ENCODE measurements at places on chromosomes 7 and 10.

- no peak overlapping the region for H3K27ac ChIP-seq
- no peaks in the 10 kb centered on the region for H3K4me1 ChIP-seq
- H3K4me3 ChIP-seq, result no peak overlapping the region
- DNase-seq, result no peak
- H3K36me3 ChIP-seq, result no peaks in the 10 kb centered on the region
Measured at GRCh38 chr7:91784469-91784868, 96.0 kb downstream of the MTERF1 start.

GRCh38 chr7:106504207-106504606 is 156.8 kb downstream of the CCDC71L start:
- no peak overlapping the region for H3K27ac ChIP-seq
- H3K4me3 ChIP-seq, result no peak overlapping the region
- no peaks in the 10 kb centered on the region for H3K4me1 ChIP-seq
- no peaks in the 10 kb centered on the region for H3K36me3 ChIP-seq
- no peaks in the 10 kb centered on the region for H3K27me3 ChIP-seq

DNA sequence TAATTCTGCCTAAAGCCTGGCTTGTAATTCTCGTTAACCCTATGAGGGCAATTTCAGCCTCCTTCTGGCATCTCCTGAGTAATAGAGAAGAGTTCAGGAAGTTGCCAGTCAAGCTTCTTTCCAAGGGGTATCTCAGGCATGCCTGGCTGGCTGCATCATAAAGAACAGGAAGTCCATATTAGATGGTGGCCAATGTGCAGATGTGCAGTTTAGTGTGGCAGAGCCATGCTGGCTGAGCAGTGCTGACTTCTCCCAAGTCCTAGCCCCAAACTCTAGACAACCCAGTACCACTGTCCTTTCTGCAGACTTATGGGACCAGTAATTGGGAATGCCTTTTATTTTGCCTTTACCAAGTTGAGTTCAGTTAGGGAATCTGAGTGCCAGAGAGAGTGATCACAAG is 517.9 kb downstream of the GALNT17 start:
- no peak overlapping the region for H3K4me3 ChIP-seq
- no peak for DNase-seq
- peaks cover 28% of the 10 kb centered on the region for H3K36me3 ChIP-seq
- peaks cover 2% of the 10 kb centered on the region for H3K4me1 ChIP-seq

- H3K4me3 ChIP-seq, result no peak overlapping the region
- no peak overlapping the region for H3K27ac ChIP-seq
- no peaks in the 10 kb centered on the region for H3K4me1 ChIP-seq
- DNase-seq, result no peak
- H3K36me3 ChIP-seq, result no peaks in the 10 kb centered on the region
Measured at GRCh38 chr7:80659120-80660055, 20.9 kb downstream of the CD36 start.

DNA sequence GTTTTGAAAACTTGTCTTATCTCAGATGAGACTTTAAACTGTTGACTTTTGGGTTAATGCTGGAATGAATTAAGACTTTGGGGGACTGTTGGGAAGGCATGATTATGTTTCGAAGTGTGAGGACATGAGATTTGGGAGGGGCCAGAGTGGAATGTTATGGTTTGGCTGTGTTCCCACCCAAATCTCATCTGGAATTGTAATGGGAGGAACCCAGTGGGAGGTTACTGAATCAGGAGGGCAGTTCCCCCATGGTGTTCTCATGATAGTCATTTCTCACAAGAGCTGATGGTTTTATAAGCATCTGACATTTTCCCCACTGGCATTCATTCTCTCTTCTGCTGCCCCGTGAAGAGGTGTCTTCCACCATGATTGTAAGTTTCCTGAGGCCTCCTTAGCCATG is 13.8 kb upstream of the POT1 start:
- H3K36me3 ChIP-seq, result 0 out of 2 replicates have a peak, but pooled peaks cover 3% of the 10 kb centered on the region
- no peak overlapping the region for H3K27ac ChIP-seq
- no peak overlapping the region for H3K4me3 ChIP-seq
- H3K27me3 ChIP-seq, result no peaks in the 10 kb centered on the region
- DNase-seq, result no peak

DNA sequence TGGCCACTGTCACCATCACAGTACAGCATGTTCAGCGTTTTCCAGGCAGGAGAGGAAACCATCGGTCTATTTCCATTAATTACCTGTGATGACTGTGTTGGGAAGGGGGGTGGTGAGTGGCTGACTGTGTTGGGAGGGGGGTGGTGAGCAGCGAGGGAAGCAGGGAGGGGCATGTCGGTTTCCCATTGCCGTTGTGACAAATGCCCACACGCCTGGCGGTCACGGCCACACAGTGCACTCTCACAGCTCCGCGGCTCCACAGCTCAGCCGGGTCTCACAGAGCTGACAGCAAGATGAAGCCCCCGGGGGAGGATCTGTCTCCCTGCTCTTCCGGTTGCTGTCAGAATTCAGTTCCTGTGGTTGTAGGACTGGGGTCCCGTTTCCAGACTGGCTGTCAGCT is 39.0 kb downstream of the AP5Z1 start:
- H3K36me3 ChIP-seq, result no peaks in the 10 kb centered on the region
- DNase-seq, result no peak
- no peak overlapping the region for H3K4me3 ChIP-seq
- H3K27me3 ChIP-seq, result no peaks in the 10 kb centered on the region
- H3K27ac ChIP-seq, result no peak overlapping the region

GRCh38 chr10:110006358-110007160 is 1.2 kb upstream of the ADD3 start:
- no peaks in the 10 kb centered on the region for H3K36me3 ChIP-seq
- no peak overlapping the region for H3K27ac ChIP-seq
- peaks cover 13% of the 10 kb centered on the region for H3K4me1 ChIP-seq
- no peaks in the 10 kb centered on the region for H3K27me3 ChIP-seq

DNA sequence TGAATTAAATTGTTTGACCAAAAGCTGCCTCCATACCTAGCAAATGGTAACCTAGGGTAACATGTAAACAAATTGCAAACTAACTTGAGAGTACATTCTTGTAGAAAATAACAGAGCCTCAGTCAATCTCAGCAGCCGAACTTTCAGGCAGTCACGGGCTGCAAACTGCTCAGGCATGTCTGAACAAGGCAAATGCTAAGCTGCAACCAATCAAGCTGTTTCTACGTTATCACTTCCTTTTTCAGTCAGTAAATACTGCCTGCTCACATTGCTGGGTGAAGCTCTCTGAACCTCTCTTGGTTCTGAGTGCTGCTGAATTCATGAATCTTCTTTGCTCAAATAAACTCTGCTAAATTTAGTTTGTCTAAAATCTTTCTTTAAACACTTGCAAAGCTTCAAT is 1212.4 kb downstream of the SORCS1 start:
- no peak overlapping the region for H3K4me3 ChIP-seq
- H3K27me3 ChIP-seq, result no peaks in the 10 kb centered on the region
- H3K4me1 ChIP-seq, result no peaks in the 10 kb centered on the region
- peak; percentile 46 for DNase-seq

GRCh38 chr10:47165711-47166404 is 134.1 kb upstream of the GDF10 start:
- no peak overlapping the region for H3K27ac ChIP-seq
- H3K27me3 ChIP-seq, result no peaks in the 10 kb centered on the region
- no peaks in the 10 kb centered on the region for H3K4me1 ChIP-seq
- H3K36me3 ChIP-seq, result peaks cover 18% of the 10 kb centered on the region
- no peak overlapping the region for H3K4me3 ChIP-seq

DNA sequence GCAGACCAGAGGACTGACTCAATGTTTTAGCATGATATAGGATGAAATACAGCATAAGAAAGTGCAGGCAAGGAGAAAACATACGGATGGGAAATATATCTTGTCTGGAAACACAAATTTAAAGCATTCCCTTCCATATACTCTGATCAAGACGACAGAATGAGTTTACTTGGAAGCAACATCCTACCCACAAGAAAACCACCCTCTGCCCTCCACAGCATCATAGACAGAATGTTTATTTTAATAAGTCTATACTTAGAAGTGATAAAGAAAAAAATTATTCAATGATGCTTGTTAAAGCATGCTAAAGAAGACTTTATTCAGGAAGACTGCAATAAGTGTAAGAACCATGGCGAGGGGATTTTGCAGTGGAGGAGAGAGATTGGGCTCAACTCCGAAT is 32.4 kb upstream of the HIBADH start:
- DNase-seq, result no peak
- no peaks in the 10 kb centered on the region for H3K36me3 ChIP-seq

DNA sequence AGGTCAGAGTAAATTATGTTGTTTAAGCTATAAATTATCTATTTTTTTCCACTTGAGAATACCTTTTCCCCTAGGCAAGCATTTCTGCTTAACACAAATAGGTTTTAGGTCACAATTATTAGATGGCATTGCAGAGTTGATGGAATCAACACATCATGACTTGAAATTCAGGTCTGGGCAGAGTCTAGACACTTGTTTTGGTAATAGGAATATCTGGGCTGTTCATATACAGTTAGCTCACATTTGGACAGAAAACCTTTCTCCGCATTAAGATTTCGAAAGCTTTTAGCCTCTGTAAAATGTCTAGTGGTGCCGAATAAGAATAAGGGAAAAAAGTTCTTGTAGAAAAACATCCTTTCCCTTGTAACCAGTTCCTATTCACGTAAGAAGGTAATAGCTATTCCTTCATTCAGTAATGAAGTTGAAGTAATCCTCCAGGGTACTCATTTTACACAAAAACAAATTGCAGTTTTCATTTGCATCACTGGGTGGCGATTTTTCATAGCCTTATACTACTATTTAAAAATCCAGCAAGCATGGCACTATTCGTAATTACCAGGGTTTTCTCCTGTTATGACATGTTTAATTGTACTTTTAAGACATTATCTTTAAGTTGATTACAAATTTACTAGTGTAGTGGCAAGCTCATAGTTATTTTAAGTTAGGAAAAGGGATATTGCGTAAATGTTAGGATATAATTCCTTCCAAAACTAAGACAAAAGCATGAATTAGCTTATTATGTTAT is 37.0 kb downstream of the RPA3 start:
- no peaks in the 10 kb centered on the region for H3K4me1 ChIP-seq
- H3K27ac ChIP-seq, result no peak overlapping the region
- DNase-seq, result no peak
- peaks cover 6% of the 10 kb centered on the region for H3K36me3 ChIP-seq
- H3K27me3 ChIP-seq, result no peaks in the 10 kb centered on the region

GRCh38 chr10:32114508-32114907 is 58.3 kb upstream of the KIF5B start:
- no peak overlapping the region for H3K4me3 ChIP-seq
- H3K27ac ChIP-seq, result no peak overlapping the region
- no peaks in the 10 kb centered on the region for H3K27me3 ChIP-seq
- H3K36me3 ChIP-seq, result no peaks in the 10 kb centered on the region

DNA sequence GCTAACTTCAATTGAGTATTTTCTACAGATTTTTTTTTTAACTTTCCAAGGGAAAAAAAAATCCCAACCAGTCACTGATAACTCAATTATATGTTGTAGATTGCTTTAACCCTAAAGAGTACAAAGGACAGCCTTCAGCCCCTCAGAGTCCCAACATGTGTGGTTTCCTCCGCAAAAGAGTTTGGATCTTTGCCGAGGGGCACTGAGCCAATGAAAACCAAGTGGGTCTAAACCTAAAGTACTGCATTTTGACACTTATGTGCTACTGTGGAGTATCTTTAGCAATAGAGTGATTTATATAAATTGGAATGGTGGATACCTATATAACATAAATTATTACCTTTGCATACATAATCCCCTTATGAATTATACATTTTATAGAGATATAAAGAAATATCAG is 91.5 kb downstream of the SEMA3D start:
- H3K36me3 ChIP-seq, result no peaks in the 10 kb centered on the region
- DNase-seq, result no peak
- H3K4me3 ChIP-seq, result no peak overlapping the region
- no peak overlapping the region for H3K27ac ChIP-seq
- no peaks in the 10 kb centered on the region for H3K27me3 ChIP-seq
- H3K4me1 ChIP-seq, result no peaks in the 10 kb centered on the region

DNA sequence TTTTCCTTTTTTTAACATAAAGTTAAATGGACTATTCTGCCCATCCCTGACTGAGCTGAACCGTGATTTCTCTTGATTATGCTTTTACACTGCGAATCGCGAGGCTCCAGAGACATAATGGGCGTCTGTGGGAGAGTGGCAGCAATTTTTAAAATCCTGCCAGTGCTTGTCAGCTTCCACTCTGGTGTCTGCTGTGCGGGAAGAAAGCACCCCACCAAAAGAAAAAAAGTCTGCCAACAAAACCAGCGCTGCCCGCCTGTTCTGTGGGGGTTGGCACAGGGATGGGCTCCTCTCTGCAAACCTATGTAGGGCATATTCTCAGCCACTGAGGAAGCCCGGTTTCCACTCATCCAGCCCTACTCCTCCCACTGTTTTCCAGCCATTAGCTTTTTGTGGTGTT is 592.3 kb upstream of the GALNT17 start:
- H3K4me3 ChIP-seq, result no peak overlapping the region
- no peak for DNase-seq
- H3K36me3 ChIP-seq, result no peaks in the 10 kb centered on the region
- no peak overlapping the region for H3K27ac ChIP-seq
- peaks cover 3% of the 10 kb centered on the region for H3K4me1 ChIP-seq

DNA sequence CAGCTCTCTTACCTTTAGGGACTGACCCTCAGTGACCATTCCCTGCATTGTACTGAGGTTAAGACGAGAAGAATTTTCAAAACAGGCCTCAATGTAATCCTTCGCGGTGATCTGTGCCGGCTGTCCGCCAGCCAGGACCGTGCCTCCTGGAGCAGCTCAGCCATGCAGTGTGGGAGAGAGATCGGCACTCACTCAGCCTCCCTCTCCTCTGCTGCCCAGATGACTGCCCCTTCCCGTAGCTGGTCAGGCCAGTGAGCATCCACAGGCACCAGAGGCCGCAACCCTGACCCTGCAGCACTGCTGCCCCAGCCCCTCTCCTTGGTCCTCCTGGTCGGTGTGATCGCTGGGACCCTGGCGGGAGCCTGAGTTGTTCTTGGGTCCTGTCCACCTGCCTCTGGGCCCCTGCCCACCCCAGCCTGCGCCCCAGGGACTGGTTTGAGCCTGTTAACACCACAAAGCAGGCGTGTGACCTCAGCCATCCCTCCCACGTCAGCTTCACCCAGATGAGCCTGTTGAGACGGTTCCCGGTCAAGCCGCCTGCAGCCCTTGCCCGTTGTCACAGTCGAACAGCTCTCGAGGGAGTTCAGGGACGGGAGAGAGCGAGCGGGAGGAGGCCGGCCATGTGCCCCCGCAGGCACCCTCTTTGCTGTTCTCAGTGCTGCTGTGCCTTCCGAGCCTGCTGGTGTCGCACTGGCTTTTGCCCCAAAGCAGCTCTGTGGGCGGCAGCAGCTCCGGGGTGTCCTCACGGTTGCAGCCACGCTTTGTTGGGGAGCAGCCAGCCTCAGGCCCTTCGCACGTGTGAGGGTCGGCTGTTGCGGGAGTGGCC is 37.2 kb downstream of the NKX6-2 start:
- no peak for DNase-seq
- H3K36me3 ChIP-seq, result peaks cover 2% of the 10 kb centered on the region
- H3K27ac ChIP-seq, result no peak overlapping the region
- H3K4me1 ChIP-seq, result no peaks in the 10 kb centered on the region
- H3K4me3 ChIP-seq, result no peak overlapping the region

GRCh38 chr7:73809467-73809951 is 21.3 kb upstream of the CLDN4 start:
- peaks cover 2% of the 10 kb centered on the region for H3K4me1 ChIP-seq
- no peak overlapping the region for H3K4me3 ChIP-seq

- H3K27ac ChIP-seq, result no peak overlapping the region
- peaks cover 6% of the 10 kb centered on the region for H3K36me3 ChIP-seq
- no peak for DNase-seq
- H3K4me1 ChIP-seq, result no peaks in the 10 kb centered on the region
Measured at GRCh38 chr10:87508837-87509236, 4.1 kb downstream of the MINPP1 start.

GRCh38 chr7:133530682-133531081 is 277.8 kb downstream of the EXOC4 start:
- no peak for DNase-seq
- H3K4me3 ChIP-seq, result no peak overlapping the region
- no peaks in the 10 kb centered on the region for H3K4me1 ChIP-seq
- no peaks in the 10 kb centered on the region for H3K27me3 ChIP-seq
- H3K36me3 ChIP-seq, result no peaks in the 10 kb centered on the region
- no peak overlapping the region for H3K27ac ChIP-seq
